Left kidney (tissue), 8 donors: ENCODE measurements at places on chromosomes 3 and 15. TPM values are rescaled to one million over a fixed set of nuclear protein-coding genes. Genes with fewer than 3 reads are reported as not detected.

PTH1R gene
- polyA plus RNA-seq = 178 TPM

TLR9 gene
- 0.18 TPM for polyA plus RNA-seq

DNAH1 gene
- polyA plus RNA-seq = 14.8 TPM

LEKR1 gene
- 3.2 TPM for polyA plus RNA-seq

ELL3 gene
- 4.6 TPM for polyA plus RNA-seq

AHSG gene
- 0.62 TPM for polyA plus RNA-seq

CCDC9B gene
- 6.3 TPM for polyA plus RNA-seq

CLRN1 gene
- not detected for polyA plus RNA-seq

DNASE1L3 gene
- polyA plus RNA-seq = 9.2 TPM

POC1A gene
- 10.5 TPM for polyA plus RNA-seq

CHMP2B gene
- polyA plus RNA-seq = 56.9 TPM

GRCh38 chr15:100687582-100688141 lies 85.3 kb downstream of the ASB7 start:
- no peak for DNase-seq

DNA sequence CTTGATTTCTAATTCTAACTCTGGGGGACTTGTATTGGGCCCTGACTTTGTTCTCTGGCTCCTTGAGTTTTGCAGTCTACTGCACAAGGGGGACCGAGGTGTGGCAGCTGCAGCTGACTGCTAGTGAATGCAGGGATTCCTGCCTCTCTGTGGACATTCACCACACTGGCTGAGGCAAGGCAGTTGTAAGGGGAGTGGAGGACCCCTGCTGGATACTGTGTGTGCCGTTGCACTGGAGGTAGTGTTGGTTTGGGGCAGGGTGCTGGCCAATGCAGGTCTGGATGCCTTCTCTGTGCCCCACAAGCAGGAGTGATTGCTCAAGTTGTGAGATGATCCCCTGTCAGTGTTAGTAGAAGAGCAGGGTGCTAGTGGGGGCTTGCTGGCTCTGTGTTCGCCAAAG lies 626.1 kb downstream of the SQOR start:
- DNase-seq = no peak

- DNase-seq = no peak
These were observed 104.1 kb downstream of the STAC start for GRCh38 chr3:36484386-36484785.

DNA sequence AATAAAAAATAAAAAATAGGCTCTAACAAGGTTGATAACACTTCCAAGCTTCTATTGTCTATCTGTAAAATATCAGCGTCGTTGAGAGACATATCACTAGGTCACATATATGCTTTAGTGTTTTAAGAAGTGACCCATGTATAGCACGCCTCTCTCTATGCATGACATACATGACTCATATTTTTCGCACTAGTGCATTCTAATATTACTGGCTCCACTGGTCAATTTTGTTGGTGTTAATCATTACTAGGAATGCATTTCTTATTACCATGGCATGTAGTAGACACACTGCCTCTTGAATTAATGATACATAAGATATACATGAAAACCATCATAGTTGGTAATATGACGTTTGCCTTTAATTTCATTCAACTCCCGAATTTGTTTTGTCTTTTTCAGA lies 203.1 kb downstream of the CHL1 start:
- no peak for DNase-seq

GRCh38 chr3:123159926-123160635 lies 41.7 kb upstream of the SEC22A start:
- DNase-seq = no peak

- no peak for DNase-seq
These were observed 66.9 kb upstream of the FGF12 start for GRCh38 chr3:192794216-192794615.

- DNase-seq = no peak
These were observed 55.7 kb downstream of the KCNAB1 start for GRCh38 chr3:156176048-156176447.

DNA sequence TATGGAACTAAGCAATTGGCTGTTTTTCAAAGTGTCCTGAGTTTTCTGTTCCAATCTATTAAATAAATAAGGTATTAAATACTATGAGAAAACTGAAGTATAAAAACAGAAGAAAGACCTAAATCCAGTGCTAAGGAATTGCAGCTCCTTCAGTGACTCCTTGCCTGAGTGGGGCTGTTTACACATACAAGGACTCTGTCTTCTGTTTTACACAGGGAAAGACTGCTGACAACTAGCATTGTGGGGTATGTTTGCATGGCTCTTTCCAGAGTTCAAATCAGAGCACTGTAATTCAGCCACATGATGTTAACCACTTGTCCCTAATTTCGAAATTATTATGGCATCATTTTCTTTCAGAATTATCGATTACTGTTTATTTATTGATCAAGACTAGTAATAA lies 31.3 kb upstream of the MEIS2 start:
- no peak for DNase-seq

DNA sequence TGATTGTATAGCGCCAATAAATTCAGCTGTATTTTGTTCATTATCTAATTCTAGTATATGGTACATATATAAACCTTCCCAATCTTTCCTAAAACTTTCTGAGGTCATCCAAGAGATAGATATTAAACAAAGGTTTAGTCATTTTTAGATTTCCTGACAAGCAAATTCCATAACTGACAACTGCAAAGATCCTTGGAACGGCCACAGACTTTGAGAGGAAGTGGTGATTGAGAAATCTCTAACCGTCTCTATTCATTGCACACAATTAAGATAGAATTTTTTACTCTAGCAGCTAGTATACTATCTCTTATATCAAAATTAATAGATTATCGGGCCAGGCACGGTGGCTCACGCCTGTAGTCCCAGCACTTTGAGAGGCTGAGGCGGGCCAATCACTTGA lies 4.7 kb downstream of the CSNK1G1 start:
- DNase-seq = no peak

GRCh38 chr15:41490355-41490754 lies 3.3 kb upstream of the ITPKA start:
- DNase-seq = no peak

- peak; percentile 60 for DNase-seq
These were observed 198.5 kb upstream of the COL8A1 start for GRCh38 chr3:99439892-99440291.

DNA sequence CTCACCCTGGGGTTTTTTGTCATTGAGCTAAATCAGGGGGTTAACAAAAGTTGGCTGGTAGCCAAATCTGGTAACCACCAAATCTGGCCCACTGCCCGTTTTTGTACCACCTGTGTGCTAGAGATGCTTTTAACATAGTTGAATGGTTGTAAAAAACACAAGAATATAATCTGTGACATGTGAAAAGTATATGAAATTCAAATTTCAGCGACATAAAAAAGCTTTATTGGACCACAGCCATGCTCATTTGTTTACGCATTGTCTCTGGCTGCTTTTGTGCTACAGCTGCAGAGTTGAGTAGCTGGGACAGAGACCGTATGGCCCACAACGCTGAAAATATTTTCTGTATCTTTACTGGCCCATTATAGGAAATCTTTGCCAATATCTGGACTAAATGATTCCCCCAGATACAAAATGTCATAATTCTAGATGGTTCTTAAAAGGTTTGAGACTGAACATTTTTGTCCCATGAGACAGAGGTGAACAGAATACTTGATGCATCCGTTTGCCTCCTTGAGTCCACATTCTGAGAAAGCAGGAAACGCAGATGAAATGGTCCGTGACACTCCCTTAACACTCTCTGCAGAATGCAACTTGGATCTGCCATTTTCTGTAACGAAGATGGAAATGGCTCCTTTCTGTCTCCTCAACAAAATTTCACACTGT lies 120.9 kb upstream of the PDZRN3 start:
- no peak for DNase-seq

DNA sequence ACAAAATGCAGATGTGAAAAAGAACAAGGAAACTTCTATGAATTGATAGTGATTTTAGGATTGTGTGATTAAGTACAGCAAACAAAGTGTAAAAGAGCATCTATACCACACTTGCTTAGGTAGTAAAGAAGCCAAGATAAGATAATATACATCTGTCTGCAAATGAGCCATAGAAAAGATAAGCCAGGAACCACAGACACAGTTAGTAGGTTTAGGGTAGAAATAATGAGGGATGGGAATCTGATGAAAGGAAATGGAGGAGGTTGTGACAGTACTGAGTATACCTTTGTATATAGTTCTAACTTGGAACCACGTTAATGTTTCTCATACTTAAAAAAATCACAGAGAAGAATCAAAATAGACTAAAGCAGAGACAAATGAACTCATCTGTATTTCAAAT lies 54.0 kb downstream of the TCF12 start:
- no peak for DNase-seq

GRCh38 chr3:171092467-171092911 lies 66.0 kb upstream of the SLC2A2 start:
- DNase-seq = no peak

DNA sequence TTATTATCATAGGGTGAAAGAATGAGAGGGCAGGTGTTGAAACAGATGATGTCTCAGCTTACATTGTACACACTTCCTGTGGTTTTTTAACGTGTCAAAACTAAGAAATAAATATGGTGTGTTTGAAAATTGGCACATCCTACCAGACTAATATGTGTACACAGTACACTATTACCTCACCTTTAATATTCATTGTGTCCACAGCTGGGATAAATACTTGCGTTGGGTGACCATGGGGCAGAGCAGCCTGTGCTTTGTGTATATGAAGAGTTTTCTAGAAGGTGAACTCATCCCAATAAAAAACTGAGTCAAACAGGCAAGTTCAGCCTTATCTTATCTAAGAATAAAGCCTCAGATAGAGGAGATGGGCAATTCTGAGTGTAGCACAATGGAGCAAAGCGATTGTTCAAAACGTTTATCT lies 17.3 kb downstream of the SUCNR1 start:
- DNase-seq = no peak

DNA sequence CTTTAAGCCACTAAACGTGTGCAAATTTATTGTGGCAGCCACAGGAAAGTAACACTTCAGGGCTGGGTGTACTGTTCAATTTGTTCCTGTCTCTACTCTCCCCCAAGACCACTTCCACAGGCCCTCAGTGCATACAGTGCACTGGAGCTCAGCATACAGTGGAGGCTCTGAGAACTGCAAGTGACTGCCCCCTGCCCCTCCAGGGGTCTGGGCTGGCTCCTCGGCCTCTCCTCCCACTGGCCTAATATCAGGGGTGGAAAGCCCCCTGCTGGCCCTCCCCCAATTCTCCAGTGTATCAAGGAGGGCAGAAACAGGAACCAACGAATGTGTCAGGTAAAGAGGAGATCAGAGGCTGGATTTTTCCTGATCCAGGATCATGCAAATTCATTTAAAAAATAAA lies 19.9 kb upstream of the HEG1 start:
- DNase-seq = no peak

DNA sequence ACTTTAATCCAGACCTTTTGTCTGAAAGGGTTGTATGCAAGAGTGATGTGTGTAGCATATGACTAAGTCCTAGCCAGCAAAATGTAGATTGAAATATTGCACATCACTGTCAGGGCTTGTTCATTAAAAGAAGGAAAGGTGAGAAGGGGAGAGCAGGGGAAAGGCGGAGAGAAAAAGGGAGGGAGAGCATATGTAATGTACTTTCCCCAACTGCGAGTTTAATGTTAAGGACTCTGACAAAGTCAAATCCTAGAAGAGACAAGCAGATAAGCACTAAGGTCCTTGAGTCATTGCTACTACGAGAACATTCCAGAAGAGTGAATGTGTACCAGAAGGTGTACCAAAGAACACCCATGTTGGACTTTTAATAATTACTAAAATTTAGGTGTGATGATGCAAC lies 1336.7 kb downstream of the NSUN3 start:
- DNase-seq = no peak

DNA sequence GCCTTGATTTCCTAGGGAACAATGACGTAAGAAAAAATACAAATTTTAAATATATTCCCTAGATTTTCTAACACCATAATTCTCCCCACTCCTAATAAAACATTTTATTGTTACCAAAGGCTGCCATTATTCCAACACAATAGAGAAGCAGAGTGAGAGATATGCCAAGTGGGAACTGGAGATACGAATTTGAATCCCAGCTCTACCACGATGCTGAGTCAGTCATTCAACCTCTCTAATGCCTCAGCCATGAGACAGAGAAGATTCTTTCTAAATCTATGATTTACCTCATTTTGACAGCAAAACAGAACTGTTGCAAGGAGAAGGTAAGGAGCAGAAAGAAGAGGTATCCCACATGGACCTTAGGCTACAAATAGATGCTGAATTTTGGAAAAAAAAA lies 112.5 kb downstream of the IGF2BP2 start:
- DNase-seq = no peak

DNA sequence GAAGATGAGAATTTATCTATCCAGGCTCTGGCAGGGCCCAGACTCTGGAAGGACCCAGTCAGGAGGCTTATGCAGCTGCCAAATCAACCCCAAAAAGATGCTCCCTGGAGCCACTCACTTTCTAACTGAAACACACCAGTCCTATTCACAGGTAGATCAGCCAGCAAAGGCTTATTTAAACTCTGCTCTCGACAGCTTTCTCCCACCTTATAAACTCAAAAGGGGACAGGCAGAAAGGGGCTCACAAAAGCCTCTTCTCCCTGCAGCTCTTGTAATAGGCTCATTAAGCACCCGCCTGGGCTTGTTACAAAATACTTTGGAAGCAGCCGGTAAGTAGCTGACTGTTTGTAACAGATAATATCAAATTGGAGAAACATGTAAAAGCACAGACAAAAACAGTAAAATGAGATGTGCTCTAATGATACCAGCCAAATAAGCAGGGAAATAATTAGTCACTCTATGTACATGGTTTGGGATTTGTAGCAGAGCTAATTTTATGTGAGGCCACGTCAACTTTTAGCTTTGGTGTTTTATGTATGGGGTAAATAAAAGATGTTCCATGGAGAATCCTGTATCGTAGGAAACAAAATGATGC lies 213.8 kb downstream of the NR2F2 start:
- DNase-seq = no peak

DNA sequence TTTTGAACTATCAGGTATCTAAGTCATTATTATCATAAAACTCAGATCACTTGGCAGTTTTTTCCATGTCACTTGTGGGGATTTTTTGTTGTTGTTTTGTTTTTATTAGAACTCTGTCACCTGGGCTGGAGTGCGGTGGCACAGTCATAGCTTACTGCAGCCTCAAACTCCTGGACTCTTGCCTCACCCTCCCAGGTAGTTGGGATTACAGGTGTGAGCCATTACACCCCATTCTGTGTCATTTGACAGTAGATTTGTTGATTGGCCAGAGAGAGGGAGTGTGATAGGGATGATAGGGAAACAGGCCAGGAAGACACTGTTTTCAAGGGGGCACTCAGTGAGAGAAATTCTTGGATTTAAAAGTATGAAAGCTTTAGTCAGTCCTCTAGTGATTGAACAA lies 54.7 kb upstream of the SCAANT1 start:
- DNase-seq = no peak

GRCh38 chr3:126926684-126927400 lies 56.1 kb upstream of the PLXNA1 start:
- DNase-seq = no peak

- no peak for DNase-seq
These were observed 62.4 kb upstream of the STAC start for GRCh38 chr3:36317915-36318314.

DNA sequence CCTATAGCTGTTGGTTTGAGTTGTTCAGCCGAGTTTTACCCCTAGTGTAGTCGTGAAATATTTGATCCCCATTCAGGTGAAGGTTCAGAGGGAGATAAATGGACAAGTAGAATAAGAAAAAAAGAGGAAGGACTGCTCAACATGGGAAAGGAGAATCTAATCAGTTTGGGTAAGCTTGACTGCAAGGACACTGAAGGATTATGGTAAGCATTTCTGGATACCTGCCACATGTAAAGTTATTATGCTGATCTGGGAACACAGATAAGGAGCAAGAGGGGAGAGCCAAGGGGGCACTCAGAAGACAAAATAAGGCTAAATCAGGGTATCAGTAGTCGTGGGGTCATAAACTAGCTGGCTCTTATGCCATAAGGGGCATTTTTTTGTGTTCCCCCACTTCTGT lies 49.9 kb downstream of the TFG start:
- DNase-seq = no peak
